ENCODE measurements at places on chromosomes 3 and 15.

DNA sequence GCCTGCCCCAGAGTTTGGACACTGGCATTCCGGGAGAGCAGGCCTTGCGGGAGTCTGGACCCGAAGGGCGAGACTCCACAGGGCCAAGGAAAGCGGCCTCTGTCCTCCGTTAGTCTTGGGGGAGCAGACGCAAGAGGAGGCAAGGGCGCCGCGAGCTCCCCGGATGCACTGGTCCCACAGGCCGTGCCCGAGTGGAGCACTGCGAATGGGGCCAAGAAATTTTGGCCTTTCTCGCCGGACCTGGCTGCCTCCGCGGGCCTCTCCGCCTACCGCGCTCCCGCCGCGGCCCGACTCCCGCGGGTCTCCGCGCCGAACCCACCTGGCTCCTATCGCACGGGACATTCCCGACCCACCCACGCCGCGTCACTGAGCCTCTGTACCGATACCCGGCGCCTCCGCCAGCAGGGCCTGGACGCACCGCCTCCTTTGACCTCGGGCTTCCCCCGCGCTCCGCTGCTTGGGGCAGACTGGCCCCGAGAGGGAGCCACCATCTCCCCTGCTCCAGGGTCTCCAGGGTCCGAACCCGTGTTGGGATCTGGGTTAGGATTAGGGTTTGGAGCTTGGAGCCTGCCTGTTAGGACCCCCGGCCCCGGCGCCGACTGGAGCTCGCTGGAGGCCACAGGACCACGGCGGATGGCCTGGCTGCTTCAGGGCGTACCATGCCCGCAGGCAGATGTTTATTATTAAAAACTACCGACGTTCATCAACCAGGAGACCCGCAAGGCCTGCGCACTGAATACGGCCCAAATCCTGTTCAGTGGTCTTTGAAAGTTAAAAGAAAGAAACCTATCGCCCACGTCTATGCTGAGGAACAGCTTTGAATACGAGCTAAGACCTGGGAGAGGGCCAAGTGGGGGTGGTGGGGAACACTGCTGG is 11.7 kb downstream of the SHOX2 start:
- DNase-seq = no peak

DNA sequence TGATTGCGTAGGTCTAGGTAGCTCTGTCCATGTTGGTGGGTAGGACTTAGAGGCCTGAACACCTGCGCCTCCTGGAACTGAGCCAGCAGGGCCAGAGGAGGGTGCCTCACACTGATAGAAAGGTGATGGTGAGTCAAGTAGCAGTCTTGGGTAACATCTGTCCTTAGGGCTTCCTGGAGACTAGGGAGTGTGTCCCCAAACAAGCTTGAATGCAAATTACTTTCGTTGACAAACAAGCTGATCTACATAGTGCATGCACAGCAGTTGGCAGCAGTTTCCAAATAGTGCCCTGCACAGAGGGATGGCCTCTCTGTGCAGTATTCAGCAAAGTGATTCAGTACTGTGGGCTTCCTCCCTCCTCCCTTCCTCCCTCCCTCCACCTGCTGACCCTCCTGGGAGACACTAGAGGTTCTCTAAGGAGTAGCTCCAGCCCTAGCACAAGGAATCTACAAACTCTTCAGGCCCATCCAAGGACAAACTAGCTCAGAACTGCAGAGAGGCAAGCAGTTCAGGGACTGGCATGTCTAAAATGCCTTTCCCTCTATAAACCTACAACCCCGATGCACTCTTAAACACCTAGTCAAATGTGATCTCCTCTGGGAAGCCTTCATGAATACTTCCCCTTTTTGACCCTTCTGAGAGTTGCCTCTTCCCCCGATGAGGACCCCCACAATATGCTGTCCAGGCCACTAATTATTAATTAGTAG is 61.0 kb downstream of the TLE3 start:
- DNase-seq = no peak

- no peak for DNase-seq
Observed at GRCh38 chr3:134869153-134869726, 74.2 kb downstream of the EPHB1 start.

DNA sequence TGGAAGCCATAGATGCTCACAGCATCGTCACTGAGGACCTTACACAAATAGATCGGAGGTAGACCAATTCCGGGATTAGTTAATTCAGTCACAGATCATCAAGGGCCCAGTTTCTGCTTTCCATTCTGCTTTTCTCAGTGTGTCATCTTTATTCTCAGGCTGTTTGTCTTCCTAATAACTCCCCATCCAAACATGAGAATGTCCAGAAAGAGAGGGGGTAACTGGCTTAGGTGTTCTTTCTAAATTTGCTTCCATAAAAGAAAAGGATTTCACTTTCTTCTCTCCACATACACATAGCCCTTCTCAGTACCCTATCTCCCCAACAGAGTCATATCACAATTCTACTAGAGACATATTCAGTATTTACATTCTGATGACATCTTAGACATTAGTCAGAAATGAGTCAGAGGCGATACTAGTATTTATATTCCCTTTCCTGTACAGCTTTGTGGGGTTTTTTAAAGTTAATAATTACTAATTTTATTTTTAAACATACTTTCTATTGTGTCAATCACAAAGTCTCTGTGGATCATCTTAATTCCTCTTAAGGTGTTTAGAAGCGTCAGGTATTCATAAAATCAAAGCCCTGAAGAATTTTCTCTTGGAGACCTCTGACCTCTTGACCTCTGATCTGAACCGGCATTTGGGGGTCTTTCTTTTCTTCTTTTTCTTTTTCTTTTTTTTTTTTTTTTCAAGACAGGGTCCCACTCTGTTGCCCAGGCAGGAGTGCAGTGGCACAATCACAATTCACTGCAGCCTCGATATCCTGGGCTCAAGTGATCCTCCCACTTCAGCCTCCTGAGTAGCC is 24.3 kb upstream of the IL12A start:
- DNase-seq = no peak

- DNase-seq = no peak
Observed at GRCh38 chr3:23728601-23729117, 77.1 kb upstream of the UBE2E1 start.

- peak; percentile 92 for DNase-seq
Observed at GRCh38 chr3:9749645-9750555, at the start of gene OGG1. OGG1 (plus strand) TSS chr3:9749952; CDS start chr3:9750287, 335 bp downstream.

GRCh38 chr15:29053661-29054131 is 167.9 kb downstream of the APBA2 start:
- no peak for DNase-seq

DNA sequence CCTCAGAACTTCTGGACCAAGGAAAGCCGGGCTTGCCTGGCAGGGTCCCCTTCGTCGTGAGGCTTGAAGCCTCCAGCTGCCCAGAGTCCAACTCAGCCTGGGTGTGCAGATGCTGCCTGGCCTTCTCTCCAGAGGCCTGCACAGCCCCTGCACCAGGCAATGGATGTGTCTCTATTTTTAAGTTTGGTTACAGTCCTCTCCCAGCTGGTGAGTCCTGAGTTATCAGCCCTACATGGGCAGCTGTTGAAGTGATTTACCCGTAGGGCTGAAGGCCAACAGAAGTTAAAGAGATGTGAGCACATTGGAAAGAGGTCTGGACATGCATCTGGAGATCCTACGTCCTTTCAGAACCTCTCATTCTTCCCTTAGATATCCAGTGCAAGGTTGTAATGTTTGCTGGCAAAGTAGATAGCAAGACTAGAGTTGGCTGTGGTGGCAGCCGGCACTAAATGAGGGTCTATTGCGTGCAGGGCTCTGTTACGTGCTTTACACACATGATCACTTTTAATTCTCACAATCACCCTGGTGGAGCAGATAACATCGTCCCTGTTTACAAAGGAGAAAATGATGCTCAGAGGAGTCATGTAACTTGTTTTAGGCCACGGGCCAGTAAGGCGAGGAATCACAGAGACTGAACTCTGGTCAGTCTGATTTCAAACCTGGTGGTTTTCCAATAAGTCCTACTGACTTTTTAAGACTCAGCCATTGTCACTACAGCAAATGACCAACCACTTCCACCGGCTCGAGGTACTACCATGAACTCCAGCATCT is 9.9 kb downstream of the FYCO1 start:
- no peak for DNase-seq

- no peak for DNase-seq
Observed at GRCh38 chr3:193734737-193735366, 141.8 kb downstream of the OPA1 start.

- DNase-seq = no peak
Observed at GRCh38 chr3:24237971-24238706, 256.5 kb downstream of the THRB start.

- peak; percentile 8 for DNase-seq
Observed at GRCh38 chr15:73873889-73874511, 636 bp downstream of the TBC1D21 start.

DNA sequence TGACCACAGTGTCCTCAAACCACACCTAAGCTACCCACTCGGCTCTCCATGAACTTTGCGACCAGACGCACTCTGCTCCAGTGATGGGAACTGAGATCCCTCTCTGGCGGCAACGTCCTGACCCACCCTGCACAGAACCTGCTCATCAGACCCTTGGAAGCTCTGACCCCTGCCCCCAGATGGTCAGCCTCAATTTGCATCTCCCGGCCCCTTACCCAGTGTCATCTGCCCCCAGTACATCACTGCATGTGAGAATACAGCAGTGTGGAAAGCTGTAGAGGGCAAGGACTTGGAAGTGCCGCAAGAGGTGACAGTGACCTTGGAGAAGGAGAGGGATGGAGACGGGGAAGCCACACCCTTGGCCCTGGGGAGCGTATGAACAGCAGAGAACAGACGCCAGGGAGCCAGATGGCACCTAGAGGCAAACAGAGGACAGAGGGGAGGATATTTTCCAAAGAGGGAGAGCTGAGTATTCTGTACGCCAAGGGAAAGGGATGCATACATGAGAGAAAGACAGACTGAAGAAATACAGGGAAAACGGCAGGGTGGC is 192.0 kb downstream of the XXYLT1 start:
- DNase-seq = no peak

DNA sequence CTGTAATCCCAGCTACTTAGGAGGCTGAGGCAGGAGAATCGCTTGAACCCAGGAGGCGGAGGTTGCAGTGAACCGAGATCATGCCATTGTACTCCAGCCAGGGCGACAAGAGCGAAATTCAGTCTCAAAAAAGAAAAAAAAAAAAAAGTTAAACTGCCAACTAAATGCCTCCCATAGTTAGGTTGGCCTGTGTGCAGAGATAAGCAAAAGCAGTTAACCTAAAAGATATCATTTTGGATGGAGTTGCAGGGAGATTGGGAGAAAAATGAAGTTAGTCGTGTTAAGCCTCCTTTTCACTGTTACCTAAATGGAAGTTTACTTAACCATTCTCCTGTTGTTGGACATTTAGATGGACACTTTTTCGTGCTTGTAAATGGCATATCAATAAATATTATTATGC is 11.4 kb upstream of the FETUB start:
- no peak for DNase-seq

DNA sequence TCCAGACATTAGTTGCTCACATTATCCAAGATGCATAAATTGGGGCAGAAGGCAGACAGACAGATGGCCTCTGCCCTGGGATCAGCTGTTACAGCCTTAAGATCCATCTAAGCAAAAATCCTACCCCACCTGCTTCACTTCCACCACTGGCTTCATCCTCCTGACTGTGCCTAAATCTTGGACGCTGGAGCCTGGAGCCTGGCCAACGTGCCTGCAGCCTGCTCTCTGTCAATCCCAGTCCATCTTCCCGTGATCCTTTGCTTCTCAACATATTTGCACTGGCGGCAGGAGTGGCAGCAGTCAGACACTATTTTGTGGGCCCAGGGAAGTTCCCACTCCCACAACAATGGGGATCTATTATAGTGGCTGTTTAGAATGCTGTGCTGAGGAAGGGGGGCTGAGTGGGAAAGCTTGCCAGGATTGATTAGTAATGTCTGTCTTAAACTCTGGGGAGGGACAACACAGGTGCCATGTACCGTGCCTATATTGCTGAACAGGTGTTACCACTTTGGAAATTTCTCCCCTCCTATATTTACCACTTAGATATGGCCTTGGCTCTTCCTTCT is 121.2 kb downstream of the MEGF11 start:
- no peak for DNase-seq

GRCh38 chr3:187544326-187544725 is 125.9 kb downstream of the SST start:
- no peak for DNase-seq

GRCh38 chr3:1766384-1766783 is 332.3 kb upstream of the CNTN4 start:
- DNase-seq = no peak

GRCh38 chr15:89087830-89088604 is at the start of gene ABHD2:
ABHD2 (plus strand) TSS chr15:89088456; CDS start chr15:89116328, 27,872 bp downstream.
- DNase-seq = peak; percentile 95

- no peak for DNase-seq
Observed at GRCh38 chr3:34176723-34177122, 378.3 kb downstream of the PDCD6IP start.

DNA sequence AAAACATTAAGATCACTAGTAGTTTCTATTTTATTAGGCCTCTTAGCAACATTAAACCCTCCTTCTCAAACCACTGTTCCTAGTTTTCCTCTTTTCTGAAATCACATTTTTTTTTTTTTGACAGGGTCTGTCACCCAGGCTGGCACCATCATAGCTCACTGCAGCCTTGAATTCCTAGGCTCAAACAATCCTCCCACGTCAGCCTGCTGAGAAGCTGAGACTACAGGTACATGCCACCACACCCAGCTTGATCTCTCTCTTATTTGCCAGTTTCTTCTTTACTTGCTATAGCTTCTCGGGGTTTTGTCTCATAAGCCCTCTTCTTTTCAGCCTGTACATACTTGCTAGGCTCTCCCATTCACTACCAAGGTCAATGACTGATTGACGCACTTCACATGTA is 28.0 kb downstream of the SENP8 start:
- DNase-seq = no peak

GRCh38 chr3:166785876-166786275 is 594.2 kb downstream of the ZBBX start:
- no peak for DNase-seq

DNA sequence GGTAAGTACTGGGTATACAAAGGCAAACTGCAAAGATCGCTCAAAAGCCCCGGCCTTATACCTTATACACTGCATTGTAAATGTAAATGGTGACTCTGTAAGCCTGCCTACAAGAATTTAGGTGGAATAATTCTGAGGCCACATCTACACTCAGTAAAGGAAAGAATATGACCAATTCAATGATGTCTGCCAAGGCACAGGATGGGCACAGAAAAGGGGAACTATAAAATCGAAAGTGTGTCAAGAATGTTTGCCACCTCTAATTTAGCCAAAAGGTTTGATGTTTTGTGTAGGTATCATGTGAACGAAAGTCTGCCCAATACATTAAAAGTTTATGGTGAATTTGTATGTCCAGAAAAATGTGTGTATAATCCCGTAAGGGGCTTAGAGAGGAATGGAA is 96.1 kb downstream of the FOXP1 start:
- DNase-seq = no peak

- no peak for DNase-seq
Observed at GRCh38 chr3:197407053-197407452, 108.6 kb upstream of the DLG1 start.

DNA sequence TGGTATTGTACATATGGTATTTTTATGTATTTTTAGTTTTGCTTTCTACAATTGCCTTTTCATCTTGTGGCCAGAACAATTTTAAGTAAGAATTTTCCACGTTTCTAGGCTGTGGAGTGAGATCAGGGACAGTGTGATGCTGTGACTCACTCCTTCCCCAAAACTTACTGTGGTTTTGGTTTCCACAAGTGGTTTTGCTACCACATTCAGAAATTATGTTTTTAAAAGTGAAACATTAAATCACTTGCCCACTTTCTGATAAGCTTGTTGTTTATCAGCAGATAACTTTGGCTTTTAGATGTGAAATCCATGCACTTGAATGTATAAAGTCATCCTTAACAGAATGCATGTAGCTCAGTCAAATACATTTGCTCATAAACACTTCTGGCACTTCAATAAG is 192.2 kb upstream of the THRB start:
- no peak for DNase-seq

- DNase-seq = no peak
Observed at GRCh38 chr3:100561459-100562158, 47.8 kb upstream of the ADGRG7 start.

GRCh38 chr15:69712991-69713390 is 260.4 kb downstream of the RPLP1 start:
- no peak for DNase-seq

All from T-helper 9 cell (primary cell).